Esophagus muscularis mucosa (tissue), 4 donors: ENCODE measurements at places on chromosomes 6 and 20.
A peak's percentile ranks its signal among the peaks of the same experiment; 100 is the strongest.

GRCh38 chr6:10215326-10216110 lies 199.4 kb downstream of the TFAP2A start:
- no peak for DNase-seq

DNA sequence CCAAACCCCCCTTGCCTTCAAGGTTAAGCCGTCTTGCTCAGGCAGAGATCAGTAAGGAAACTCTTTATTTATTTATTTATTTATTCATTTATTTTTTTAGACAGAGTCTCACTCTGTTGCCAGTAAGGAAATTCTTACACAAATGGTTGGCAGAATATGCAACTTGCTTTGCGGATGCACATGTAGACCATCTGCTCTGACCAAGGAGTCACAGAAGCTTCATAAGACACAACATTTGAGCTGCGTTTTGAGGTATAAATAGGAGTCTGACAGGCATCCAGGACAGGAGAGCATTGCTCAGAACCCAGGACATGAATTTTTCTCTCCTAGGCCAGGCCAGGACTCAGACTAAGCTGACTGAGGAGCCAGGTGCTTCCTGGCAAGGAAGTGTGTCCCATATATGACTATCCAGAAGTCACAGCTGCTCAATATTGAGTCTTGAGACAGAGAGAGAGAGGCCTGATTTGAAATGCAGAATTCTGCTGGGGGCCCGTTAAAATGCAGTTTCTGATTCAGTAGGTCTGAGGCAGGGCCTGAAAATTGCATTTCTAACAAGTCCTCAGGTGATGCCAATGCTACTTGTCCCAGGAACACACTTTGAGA lies 43.9 kb downstream of the HLA-A start:
- no peak for DNase-seq

GRCh38 chr20:40962733-40963504 lies 65.7 kb upstream of the TOP1 start:
- peak; percentile 93 for DNase-seq

GRCh38 chr20:44958276-44958675 lies 1.9 kb downstream of the TOMM34 start:
- DNase-seq = no peak

DNA sequence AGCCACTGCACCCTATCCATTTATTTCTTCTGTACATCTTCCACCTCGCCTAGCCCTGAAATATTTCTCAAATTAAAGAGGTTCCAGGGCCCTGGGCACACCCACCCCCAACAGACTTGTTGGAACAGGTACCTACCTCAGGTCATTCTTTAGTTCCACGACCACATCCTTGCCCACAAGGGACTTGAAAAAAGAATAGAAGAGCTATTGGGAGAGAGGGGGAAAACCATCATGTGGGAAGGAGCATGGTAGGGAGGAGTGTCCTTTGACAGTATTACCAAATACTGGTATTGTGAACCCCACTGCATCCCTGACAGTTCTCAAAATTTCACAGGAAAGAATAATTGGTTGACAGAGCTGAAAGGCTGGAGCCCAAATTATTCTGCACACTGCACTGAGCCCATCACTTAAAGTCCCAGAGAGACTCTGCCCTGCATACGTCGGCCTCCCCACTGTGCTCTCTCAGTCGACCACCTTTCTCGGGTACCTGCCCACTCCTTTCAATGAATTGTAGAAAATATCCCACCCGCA lies 762 bp downstream of the LSM2 start:
- no peak for DNase-seq

- DNase-seq = no peak
These were observed 14.2 kb upstream of the TGM3 start for GRCh38 chr20:2281563-2281962.
